Hematopoietic multipotent progenitor cell treated with erythropoietin and hydrocortisone succinate and interleukin-3 and kit ligand, for 8 days (in vitro differentiated cells): ENCODE measurements at places on chromosomes 7 and 10.

- peak; percentile 20 for DNase-seq
These were observed 226.0 kb downstream of the SFMBT2 start for GRCh38 chr10:7184660-7185366.

GRCh38 chr10:131560166-131560565, 248.6 kb upstream of the TCERG1L start:
- no peak for DNase-seq

DNA sequence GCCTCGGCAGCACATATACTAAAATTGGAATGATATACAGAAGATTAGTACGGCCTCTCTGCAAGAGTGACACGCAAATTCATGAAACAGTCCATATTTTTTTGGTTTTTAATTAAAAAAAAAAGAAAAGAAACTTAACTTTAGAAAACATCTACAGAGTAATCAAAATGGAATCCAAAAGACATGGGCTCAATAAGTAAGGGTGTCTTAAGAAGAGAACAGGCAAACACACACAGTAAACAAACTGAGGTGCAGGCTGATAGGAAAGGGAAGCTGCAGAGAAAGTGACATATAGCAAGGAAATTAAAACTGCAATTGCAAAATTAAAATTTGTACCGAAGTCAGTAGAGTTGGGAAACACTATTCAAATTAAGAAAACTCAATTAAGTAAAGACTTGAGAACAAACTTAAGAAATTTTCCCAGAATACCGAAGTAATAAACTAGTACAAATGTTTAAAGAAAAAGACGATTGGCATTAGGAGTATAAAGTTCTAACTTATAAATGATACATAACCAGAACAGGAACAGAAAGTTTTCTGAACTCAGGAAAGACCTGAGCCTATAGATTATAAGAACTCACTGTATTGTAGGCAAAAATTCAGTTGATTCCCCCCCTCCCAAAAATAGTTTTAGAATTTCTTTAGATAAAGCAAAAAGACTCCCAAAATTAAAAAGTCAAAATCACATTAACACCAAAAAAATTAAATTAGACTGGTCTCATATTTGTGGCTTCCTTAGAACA, 16.3 kb downstream of the MTPN start:
- no peak for DNase-seq

GRCh38 chr10:8133146-8133545, 78.7 kb downstream of the GATA3 start:
- DNase-seq, result no peak

DNA sequence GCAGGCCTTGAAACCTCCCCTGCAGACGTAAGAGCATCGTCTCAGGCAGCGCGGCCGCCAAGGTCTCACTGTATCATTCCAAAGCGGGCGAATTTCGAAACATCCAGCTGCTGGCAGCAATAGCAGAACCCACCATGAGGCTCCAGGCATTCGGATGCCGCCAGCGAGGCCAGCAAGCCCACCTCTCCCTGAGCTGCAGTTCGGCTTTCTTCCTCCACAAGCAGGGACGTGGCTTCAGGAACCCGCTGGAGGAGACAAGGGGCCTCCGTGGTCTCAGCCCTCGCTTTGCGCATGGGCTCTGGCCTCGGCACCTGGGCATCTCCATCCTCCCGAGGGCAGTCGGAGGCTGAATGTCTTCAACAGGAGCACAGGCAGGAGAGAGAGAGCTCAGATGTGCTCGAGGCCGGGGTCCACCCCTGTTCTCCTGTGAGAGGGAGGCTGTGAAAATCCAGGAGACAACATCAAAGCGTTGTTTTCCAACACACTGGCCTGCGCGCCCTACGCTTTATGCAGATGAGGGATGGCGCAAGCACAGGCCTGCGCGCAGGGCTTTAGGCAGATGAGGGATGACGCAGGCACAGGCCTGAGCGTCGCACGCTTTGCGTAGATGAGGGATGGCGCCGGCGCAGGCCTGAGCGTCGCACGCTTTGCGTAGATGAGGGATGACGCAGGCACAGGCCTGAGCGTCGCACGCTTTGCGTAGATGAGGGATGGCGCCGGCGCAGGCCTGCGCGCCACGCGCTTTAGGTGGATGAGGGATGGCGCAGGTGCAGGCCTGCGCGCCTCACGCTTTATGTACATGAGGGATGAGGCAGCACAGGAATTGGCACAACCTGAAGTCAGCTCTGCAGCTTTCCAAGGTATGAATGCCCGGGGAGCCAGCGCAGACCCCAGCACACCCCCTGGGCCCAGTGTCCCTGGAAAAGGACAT, 103.2 kb downstream of the WDR37 start:
- DNase-seq, result no peak

DNA sequence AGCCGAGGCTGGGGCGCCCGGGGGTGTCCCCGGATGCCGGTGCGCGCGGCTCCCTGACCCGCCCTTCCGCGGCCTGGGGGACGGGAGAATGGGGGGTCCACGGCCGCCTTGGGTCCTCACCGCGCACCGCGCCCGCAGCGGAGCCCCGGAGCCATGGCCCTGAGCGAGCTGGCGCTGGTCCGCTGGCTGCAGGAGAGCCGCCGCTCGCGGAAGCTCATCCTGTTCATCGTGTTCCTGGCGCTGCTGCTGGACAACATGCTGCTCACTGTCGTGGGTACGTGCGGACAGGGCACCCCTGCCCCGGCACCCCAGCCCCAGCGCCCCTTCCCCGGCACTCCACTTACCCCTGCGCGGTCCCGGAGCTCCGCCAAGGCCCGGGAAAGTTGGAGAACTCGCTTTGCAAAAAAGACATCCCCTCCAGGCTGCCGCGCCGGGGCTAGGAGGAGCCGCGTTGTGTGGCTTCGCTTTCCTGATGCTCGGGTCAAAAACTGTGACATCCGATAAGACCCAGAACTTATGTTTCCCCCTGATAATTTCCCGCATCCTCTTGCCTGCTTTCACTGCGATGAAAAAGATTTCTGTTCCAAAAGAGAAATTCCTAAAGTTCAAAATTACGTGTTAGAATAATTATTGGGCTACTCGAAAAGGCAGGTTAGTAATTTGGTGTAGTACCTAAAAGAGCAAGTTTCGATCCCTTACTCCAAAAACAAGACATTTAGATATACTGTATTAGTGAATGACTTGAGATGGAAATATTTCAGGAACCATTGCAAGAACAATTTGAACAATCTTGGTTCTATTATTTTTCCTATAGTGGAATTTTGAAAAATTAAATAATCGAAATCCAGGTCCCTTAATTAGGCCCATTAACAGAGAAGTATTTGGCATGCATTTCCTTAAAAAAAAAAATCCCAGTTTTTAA, 888 bp downstream of the SLC18A2 start:
- DNase-seq, result peak; percentile 46

GRCh38 chr10:86899670-86900276, 57.6 kb downstream of the MMRN2 start:
- DNase-seq, result peak; percentile 53
